H54 (cell line): ENCODE measurements at places on chromosomes 12 and 14.
A peak's percentile ranks its signal among the peaks of the same experiment; 100 is the strongest.

GRCh38 chr14:51337520-51337919, 97.5 kb downstream of the TMX1 start:
- no peak for DNase-seq

DNA sequence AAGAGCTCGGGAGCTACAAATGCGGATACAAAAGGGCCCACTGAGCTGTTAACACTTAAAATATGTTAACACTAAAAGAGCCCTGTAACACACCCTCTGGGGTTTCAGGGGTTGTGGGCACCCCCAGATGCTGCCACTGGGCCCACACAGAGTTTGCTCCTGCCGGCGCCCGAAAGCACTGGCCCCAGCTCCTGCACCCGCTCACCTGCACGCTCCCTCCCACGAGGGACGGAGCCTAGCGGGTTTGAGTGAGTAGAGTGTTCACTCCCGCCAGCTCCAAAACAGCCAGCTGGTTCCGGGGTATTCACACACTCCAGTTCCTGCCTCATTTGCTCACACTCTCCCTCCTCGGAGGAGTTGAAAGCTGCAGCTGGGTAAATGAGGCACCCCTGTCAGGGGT, 357.7 kb downstream of the ETNK1 start:
- DNase-seq: no peak

DNA sequence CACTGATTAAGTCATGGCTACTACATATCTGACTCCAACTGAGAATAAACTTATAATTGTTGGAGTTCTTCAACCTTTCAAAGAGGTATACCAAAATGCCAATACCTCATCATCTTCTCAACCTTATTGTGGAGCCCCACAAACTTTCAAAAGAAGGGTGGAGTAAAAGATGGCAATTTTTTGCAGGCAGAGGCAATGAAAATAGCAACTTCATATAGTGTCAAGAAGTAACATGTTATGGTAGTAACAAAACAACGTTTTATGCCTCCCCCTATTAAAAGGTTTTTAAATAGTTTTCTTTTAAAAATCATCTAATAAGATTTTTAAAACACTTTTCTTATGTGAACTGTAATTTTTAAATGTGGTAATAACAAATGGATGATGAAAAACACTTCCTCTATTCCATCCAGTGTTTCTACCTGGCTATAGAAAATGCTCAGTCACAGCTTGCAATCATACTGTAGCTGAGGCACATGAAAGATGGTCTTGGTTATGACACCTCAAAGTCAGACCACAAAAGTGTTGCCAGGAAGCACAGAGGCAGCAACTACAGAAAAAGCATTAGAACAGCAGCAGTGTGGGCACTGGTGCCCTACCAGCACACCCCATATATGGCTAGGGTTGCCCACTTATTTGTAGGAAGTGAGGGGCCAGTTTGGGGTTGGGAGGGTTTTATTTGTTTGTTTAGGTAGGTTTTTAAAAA, 7.0 kb downstream of the PPP1R12A start:
- no peak for DNase-seq

- DNase-seq: no peak
Measured at GRCh38 chr12:19409376-19409775, 29.9 kb upstream of the AEBP2 start.

DNA sequence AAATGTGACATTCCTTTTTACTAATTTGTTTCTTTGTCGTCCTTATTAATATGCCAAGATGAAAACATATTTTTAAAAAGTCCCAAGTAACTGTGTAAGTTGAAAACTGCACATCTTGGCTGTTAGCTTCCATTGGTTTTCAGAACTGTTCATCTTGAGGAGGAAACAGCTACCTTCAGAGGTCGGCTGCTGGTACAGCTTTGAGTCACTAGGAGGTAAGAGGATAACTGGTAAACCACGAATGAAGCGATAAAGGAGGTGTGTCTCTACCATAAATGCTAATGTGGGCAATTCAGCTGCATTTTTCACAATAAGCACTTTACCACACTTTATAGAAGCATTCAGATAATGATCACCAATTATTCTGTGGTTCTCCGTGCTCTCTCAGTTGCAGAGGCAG, 137.5 kb upstream of the KRAS start:
- no peak for DNase-seq

- DNase-seq: no peak
Measured at GRCh38 chr12:10563966-10564365, 49.4 kb downstream of the MAGOHB start.

DNA sequence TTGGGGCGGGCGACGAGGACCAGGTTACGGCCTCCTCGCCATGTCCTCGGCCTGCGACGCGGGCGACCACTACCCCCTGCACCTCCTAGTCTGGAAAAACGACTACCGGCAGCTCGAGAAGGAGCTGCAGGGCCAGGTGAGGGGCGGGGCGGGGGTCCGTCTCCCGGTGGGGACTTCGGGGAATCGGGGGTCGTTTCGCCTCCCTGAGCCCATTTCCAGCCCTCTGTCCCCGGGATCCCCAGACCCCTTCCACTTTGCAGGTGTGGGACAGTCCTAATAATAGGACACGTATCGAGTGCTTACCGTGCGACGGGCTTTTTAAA, 380 bp downstream of the ANKRD13A start:
- no peak for DNase-seq

- peak; percentile 38 for DNase-seq
Measured at GRCh38 chr12:45234139-45234865, 18.4 kb downstream of the ANO6 start.

DNA sequence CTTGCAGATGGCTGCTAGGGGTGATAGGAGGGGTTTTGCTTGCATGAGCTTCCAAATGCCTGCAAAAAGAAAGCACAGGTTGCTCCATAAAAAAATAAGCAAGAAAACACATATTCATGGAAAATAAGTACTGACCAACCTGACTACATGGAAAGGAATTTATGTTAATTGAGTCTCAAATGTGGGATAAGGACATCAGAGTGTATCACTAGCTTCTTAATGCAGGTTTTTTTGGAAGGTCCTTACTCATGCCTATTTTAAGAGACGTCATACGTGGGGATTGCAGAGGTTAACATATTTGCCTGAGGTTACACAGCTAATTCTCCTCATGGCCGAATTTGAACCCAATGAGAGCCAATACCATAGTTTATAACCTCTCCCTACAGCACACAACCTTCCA, 116.2 kb downstream of the ASCL1 start:
- DNase-seq: no peak

DNA sequence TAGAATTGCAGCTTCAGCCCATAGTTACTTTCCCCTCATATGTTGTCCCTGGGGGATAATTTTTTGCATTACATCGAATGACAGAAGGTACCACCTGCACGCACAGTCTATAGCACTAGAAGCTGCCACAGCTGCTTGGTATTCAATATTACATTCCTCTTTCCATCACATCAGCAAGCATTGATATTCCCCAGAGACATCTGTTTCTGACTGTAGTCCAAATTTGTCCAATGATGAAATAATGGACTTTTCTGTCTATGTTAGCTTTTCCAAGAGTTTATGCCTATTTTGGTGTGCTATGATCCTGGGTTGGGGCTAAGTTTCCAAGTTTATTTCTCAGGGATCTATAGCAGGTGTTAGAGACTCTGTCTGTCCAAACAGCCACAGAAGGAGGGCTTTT, 335.4 kb downstream of the LRIG3 start:
- no peak for DNase-seq

- no peak for DNase-seq
Measured at GRCh38 chr12:79614730-79615129, 76.0 kb downstream of the PAWR start.

GRCh38 chr12:47120736-47121135, 41.0 kb upstream of the AMIGO2 start:
- no peak for DNase-seq

- DNase-seq: no peak
Measured at GRCh38 chr14:68020493-68020892, 200.9 kb downstream of the RAD51B start.

DNA sequence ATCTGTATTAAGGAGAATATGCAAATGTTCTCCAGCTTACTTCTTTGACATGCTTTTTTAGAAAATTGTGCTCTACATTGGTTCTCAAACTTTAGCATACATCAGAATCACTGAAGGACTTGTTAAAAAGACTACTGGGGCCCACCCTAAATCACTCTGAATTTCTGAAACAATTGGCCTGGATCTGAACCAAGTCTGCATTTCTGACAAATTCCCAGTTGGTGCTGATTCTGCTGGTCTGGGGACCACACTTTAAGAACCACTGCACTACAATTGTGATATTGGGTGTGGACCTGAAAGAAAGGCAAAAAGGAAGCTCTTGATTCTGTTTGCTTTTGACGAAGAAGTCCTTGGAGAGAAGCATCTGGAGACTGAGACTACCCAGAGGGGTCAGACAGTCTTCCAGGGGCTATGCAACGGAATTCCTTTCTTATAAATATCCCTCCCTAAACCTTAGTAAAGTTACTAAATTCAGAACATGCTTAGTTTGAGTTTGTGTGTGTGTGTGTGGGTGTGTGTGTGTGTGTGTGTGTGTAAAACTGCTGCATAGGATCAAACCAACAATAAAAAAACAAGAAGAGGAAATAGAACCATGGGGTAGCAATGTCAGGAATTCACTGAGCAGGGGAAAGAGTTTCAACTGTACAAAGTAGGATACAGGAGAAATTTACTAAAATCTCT, 36.8 kb downstream of the EAPP start:
- DNase-seq: no peak
